ENCODE measurements at places on chromosomes 1 and 21.

- no peak for DNase-seq
Measured at GRCh38 chr1:23483321-23484252, at the start of gene ASAP3. ASAP3 (minus strand) TSS chr1:23484179; CDS start chr1:23484133, 46 bp downstream.

DNA sequence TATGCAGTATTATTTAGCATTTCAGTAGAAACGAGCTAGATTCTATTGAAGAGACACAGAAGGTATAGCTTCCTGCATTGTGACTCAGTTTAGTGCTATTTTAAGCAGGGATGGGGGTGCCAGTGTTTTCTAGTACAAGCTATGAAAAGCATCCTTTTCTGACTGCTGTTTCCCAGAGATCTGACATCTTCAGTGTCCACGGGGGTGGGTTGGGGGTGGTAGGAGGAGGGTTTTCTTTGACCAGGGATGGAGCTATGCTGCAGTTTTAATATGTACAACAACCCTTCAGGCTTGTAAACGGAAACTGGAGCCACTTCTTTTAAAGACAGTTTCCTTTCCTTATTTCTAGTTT lies 2.7 kb upstream of the NEGR1 start:
- no peak for DNase-seq

- DNase-seq = peak; percentile 93
Measured at GRCh38 chr1:52553362-52554266, 722 bp upstream of the TUT4 start.

GRCh38 chr1:106292130-106292529 lies 764.3 kb upstream of the PRMT6 start:
- DNase-seq = no peak

DNA sequence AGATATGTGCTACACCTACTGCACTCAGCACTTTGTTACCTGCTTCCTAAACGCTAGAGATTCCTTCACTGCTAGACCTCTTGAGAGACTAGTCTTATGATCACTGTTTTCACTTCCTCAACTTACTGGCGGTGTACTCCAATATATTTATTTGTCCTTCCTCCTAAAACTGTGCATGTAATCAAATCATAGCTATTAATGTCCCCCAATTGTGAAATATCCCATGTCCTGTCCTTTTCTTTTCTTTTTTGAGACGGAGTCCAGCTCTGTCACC lies 3.4 kb downstream of the SOAT1 start:
- DNase-seq = no peak

DNA sequence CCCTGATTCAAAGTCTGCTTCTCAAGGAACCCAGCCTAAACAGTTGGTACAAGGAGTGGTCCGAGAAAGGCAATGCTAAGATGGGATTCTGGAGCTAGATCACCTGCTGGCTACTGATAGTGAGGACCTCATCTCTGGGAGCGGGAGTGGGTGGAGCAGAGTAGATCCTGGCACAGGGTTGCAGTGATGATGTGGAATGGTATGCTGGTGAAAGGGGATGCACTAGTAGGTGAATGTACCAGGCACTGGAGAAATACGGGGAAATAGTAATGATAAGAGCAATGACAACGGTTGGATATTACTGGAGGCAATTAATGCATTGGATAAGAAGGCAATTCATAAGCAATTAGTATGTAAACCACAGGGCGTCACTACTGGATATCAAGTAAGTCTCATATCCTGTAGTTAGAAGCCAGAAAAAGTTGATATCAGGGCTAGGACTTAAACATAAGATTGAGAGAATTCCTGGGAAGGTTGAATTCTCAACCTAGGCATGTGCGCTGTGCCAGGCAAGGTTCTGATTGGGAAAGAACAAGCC lies 169.2 kb upstream of the LMO4 start:
- no peak for DNase-seq
